Left kidney (tissue), 8 donors: ENCODE measurements at places on chromosomes 4 and X. TPM values are rescaled to one million over a fixed set of nuclear protein-coding genes. Genes with fewer than 3 reads are reported as not detected.

- no peak for DNase-seq
These were observed 2.7 kb downstream of the ABCD1 start for GRCh38 chrX:153727123-153727931.

- no peak for DNase-seq
These were observed 1085.4 kb upstream of the INTU start for GRCh38 chr4:126547352-126547751.

- no peak for DNase-seq
These were observed 773 bp upstream of the ZNF827 start for GRCh38 chr4:145939441-145939750.

DNA sequence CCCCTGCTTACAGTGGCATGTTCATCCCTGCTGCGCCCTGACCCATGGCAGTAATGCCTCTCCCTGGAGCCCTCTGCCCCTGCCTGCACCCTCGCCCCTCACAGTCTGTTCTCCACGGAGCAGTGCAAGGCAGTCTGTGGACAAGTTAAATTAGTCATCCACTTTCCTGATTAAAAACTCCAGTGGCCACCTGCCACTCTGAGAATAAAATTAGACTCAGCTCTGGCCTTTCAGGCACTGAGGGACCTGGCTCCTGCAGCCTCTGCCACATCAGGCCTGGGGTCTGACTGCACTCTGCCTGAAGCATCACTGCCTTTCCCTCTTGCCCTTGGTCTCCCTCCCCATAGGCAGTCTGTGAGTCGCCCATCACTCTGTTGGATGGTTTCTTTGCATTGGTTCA lies 53.6 kb downstream of the GRK4 start:
- DNase-seq = no peak

- no peak for DNase-seq
These were observed 173.0 kb downstream of the RBM46 start for GRCh38 chr4:154954117-154954516.

Gene MAGEA9B
- not detected for polyA plus RNA-seq

Gene SSX4
- polyA plus RNA-seq = not detected

Gene UGT2B10
- polyA plus RNA-seq = not detected

Gene GAGE2A
- not detected for polyA plus RNA-seq
